ENCODE measurements at places on chromosomes 2 and 18.

DNA sequence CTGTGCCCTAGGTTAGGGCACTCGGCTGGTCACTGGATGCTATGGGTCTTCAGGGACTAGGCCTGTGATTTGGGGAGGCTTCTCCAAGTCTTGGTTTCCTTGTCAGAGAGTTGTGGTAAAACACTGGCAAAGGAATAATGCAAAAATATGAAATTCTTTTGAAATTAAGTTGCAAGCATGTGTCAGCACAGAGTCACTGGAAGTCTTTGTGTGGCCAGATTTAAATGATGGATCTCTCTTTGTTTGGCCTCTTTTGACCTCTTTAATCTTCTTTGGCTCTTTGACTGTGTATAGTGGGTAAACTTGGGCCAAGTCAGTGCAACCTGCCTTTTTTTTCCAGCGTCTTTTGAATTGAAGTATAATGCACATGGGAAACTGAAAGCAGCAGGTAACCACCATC is 12.1 kb downstream of the HK2 start:
- DNase-seq, result no peak

- no peak for DNase-seq
Observed at GRCh38 chr2:29879456-29879855, 41.9 kb downstream of the ALK start.

GRCh38 chr2:79771493-79771892 is 258.6 kb downstream of the CTNNA2 start:
- no peak for DNase-seq

DNA sequence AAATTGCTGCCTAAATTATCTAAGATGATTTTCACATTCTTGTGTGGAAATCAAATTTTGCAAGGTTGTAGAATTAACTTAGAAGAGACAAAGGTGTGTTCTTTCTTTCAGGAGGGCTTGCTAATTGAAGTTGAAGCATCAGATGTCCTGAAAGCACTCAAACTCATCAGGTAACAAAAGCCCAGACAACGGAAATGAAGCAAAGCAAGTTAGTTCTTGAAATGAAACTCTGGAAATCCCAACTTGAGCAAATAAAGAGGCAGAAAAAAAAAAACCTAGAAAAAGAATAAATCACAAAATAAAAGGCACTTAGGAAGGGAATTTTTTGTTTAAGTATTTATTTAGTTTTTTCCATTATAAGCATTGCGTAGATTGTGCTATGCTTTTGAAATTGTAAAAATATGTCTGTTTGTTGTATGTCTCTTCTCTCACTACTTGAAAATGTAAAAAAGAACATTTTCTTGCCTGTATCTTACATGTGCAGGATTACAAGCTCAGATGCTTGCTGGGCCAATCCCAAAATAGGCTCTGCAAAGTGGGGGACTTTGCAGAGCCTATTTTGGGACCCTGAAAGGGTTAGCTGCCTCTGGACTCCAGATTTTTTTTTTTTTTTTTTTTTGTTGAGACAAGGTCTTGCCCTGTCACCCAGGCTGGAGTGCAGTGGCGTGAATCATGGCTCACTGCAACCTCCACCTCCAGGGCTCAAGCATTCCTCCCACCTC is 46.7 kb downstream of the FAM161A start:
- DNase-seq, result no peak

DNA sequence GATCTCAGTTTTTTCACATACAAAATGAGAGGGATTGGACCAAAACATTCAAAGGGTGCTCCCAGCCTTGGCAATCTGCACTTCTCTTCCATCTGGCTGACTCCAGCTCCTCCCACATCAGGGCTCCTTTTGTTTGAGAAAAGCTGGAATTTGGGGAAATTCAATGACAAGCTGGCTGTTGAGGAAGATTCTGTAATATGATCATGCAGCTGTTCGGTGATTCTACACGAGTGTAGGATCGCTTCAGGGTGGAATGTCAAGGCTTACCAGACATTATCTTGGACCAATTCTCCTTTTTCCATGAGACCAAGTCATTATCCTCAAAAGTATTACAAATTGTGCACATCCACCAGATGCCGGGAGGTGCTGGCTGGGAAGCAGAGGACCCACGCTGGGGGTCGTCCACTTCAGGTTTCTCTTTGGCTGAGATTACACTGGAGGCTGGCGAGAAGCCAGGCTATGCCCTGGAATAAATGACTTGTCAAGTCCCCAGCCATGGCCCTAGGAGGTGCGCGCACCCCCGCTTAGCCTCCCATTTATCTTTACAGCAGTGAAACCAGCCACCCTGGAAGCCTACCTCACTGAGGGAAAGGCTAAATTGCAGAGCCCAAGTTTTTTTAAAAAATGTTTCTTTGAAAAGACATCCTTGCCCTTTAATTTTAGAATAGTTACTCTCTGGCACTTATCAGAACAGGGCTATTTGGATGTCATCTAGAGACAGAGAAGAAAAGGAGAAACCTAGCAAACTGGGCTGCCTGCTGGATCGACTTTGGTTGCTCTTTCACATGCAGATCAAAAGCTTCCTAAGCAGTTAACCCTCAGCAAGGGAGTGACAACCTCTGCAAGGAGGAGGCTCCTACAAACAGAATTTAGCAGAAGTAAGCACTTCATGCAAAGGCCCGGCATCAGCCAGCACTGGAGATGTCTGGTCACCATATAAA is 42.5 kb upstream of the LCLAT1 start:
- DNase-seq, result no peak

DNA sequence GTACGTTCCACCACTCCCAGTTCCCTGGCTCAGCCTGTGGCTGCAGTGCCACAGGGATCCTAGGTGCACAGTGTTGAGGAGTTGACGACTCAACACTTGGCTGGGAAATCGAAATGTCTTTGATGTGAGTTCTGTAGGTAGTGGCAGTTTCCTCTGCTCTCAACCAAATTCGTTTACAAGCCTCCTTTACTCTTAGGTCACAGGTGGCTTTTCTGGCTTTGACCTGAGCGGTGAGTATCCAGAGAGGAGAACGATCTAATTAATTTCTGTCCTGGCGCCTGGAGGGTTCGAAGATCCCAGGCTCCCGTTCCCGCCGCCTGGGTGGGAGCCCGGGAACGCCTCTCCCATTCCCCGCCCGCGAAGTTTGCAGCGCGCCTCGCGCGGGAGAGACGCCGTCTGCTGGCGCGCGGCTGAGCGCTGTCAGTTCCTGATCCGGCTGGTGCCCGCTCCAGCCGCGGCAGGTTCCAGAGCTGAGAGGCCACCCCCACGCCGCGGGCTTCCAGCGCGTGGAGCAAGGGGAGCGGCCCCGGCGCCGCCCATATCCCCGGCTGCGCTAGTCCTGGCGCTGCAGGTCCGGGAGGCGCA is at the start of gene LAMA3:
Gene LAMA3, plus strand, starts transcription at position 423 of the 585 bp plus-strand sequence. CDS start 231 bp downstream, outside the sequence.
- peak; percentile 52 for DNase-seq

GRCh38 chr2:24019729-24020128 is 9.8 kb downstream of the MFSD2B start:
- DNase-seq, result no peak

DNA sequence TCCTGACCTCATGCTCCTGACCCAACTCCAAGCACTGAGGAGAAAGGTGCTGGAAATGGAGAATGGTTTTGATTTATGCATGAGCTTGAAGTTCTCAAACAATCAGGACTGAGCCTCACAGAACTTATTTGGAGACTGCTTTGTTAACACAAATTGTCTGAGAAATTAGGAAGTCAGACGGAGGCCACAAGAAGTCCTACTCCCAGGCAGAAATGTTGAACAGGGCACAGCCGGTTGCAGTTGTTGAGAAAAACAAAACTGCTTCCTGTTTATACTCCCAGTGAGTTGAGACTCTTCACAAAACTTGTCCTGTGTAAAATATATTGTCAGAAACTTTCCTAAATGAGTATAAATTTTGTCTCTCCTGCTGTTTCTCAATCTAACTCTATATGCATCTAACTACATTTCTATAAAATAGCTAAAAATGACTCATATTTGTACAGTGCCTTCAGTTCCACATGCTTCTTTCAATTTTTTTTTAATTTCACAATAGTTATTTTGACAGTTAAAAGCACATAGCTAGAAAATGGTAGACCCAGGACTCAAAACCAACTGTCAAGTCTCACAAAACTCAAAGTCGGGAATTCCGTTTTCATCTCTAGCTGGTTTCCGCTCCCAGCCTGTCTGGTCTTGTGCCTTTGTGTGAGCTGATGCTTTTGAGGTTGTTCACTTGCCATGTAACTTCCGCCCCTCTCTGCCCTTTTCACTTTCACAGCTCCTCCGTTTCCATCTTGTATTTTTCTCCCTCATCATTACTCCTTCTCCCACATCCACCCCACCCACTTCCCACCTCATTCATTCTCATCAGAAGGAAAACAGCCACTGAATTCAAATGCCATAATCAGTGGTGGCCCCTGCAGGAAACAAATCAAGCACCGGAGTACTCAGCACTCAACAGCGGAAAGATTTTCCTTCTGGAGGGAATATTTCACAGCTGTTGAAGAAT is 215.0 kb downstream of the SUCLG1 start:
- DNase-seq, result no peak

DNA sequence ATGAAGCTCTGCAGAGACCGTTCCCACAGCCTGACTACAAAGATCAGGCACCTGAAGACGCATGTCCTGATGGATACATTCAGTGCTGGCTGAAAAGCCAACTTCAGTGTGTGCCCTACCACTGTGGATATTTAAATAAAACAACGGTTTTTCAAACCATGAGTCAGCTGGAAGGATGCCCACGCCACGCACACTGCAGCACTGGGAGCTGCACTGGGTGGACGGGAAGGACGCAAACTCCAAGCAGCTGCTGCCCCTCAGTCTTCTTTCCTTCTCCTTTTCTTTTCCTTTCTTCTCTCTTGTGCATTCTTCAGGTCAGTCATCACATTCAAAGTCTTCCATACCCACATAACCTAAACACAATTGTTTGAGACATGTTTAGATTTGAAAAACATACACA is 7.9 kb downstream of the TMEM18 start:
- no peak for DNase-seq

- no peak for DNase-seq
Observed at GRCh38 chr2:231680285-231680991, 27.9 kb upstream of the PTMA start.

DNA sequence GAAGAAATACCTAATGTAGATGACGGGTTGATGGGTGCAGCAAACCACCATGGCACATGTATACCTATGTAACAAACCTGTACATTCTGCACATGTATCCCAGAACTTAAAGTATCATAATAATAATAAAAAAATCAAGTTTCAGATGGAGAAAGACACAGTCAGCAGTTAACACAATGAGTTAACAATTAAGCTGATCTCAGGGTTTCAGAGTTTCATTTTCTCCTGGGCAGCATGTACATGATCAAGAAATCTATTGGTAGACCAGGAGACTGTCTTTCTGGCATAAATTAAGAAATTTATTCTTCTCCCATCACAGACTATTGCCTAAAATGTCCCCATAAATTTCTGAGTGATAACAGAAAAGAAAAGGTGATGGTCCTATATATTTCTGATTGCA is 155.3 kb downstream of the RAD51AP2 start:
- DNase-seq, result no peak

GRCh38 chr2:71824436-71824835 is 323.2 kb downstream of the CYP26B1 start:
- no peak for DNase-seq

Measured in activated naive CD4-positive, alpha-beta T cell treated with anti-CD3 and anti-CD28 coated beads, Interleukin-2, amount 10 ng/mL, durations not matched to agents 7 days and 5 days (primary cell).